ENCODE measurements at places on chromosomes 11 and 22. TPM values are rescaled to one million over a fixed set of nuclear protein-coding genes. Genes with fewer than 3 reads are reported as not detected.

The SLC22A9 gene
- total RNA-seq, result not detected

The OR52H1 gene
- total RNA-seq, result not detected

- H3K36me3 ChIP-seq, result no peaks in the 10 kb centered on the region
- H3K4me1 ChIP-seq, result peaks cover 19% of the 10 kb centered on the region
- DNase-seq, result no peak
- H3K27ac ChIP-seq, result no peak overlapping the region
Measured at GRCh38 chr11:128759597-128759996, 65.7 kb downstream of the FLI1 start.

DNA sequence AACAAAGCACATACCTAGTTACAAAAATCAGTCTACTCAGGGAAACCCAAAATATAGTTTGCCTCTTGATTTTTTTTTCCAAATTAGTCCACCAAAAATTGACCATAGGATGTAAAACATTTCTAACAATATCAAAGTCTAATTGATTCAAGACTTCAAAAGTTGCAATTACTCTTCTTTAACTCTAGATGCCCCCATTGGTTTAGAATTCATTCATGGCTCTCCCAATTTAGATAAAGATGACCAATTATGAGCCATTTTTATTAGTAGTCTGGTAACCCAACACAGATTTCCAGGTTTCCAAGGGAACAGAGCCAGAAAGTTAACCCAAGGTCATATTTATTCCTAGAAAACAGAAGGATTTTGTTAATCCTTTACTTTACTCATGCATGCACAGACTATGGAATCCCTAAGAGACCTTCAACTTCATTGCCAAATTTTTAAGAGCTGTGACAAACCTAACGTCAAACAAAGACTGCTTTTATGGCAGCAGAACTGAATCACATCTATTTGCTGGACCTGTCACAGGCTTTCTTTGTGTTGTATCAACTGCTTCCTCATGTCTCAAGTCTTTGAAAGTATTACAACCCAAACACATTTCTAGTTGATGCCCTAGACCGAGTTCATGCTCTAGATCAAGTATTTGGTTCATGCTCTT is 55.3 kb downstream of the C22orf42 start:
- no peaks in the 10 kb centered on the region for H3K36me3 ChIP-seq
- no peak overlapping the region for H3K27ac ChIP-seq
- peaks cover 6% of the 10 kb centered on the region for H3K4me1 ChIP-seq
- no peak overlapping the region for H3K4me3 ChIP-seq

DNA sequence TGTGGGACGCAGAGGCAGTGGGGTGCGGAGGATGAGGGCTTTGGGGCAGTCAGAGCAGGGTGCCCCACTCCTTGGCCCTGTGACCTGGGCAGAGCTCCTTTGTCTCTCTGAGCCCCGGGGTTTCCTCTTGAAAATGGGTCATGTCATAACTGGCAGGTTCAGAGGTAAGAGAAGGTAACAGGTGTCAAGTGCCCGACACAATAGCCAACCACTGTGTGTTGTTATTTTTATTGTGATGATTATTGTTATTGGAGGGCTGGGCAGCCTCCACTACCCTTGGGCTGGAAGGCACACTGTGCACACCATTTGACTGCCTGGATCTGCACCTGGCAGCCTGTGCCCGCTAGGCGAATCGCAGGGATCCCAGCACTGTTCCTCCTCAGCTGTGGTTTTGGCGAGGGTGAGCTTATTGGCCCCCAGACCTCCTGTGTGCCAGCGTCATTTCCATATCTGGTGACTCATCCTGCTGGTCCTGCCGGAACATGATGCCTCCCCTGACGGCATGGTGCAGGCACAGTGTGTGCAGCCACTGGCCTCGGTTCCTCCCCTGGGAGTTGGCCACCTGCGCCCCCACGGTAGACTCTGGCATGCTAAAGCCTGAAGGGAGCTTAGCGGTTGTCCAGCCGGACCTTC is 15.4 kb upstream of the SOX10 start:
- H3K27me3 ChIP-seq, result no peaks in the 10 kb centered on the region
- no peak for DNase-seq
- H3K4me3 ChIP-seq, result no peak overlapping the region
- peaks cover 62% of the 10 kb centered on the region for H3K4me1 ChIP-seq
- H3K36me3 ChIP-seq, result no peaks in the 10 kb centered on the region
- peak overlapping the region; percentile 43 for H3K27ac ChIP-seq

GRCh38 chr11:65917434-65918210 is 1.2 kb downstream of the C11orf68 start:
- no peaks in the 10 kb centered on the region for H3K27me3 ChIP-seq
- peaks cover 29% of the 10 kb centered on the region for H3K4me1 ChIP-seq
- no peak for DNase-seq
- H3K27ac ChIP-seq, result no peak overlapping the region
- H3K36me3 ChIP-seq, result peaks cover under 1% of the 10 kb centered on the region

GRCh38 chr11:29171360-29171950 is 845.4 kb downstream of the KCNA4 start:
- no peaks in the 10 kb centered on the region for H3K27me3 ChIP-seq
- no peak for DNase-seq
- H3K4me3 ChIP-seq, result no peak overlapping the region
- H3K4me1 ChIP-seq, result peaks cover 11% of the 10 kb centered on the region
- H3K27ac ChIP-seq, result no peak overlapping the region
- no peaks in the 10 kb centered on the region for H3K36me3 ChIP-seq

GRCh38 chr11:128610721-128611617 is 23.6 kb upstream of the ETS1 start:
- H3K4me3 ChIP-seq, result no peak overlapping the region
- H3K36me3 ChIP-seq, result no peaks in the 10 kb centered on the region
- H3K27me3 ChIP-seq, result peaks cover 24% of the 10 kb centered on the region
- no peak overlapping the region for H3K27ac ChIP-seq
- DNase-seq, result no peak

DNA sequence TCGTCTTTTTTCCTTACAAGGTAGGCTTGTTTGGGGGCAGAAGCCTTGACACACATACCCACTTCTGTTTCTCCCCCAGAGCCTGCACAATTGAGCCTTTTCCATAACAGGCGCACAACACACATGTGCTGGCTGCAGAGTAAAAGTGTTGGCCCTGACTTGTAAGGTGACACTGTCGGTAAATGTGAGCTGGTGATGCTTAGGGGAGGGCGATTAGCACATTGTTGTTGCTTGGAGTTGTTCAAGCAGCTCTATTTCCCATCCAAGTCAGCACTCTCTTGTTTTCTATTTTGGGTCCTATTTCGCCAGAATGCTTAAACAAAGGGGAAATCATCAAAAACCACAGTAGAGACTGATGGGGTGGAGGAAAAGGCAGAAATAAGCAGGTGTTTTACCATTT is 51.9 kb upstream of the PTPRJ start:
- H3K36me3 ChIP-seq, result no peaks in the 10 kb centered on the region
- peak overlapping the region; percentile 36 for H3K27ac ChIP-seq
- peaks cover 4% of the 10 kb centered on the region for H3K4me1 ChIP-seq
- H3K4me3 ChIP-seq, result no peak overlapping the region

DNA sequence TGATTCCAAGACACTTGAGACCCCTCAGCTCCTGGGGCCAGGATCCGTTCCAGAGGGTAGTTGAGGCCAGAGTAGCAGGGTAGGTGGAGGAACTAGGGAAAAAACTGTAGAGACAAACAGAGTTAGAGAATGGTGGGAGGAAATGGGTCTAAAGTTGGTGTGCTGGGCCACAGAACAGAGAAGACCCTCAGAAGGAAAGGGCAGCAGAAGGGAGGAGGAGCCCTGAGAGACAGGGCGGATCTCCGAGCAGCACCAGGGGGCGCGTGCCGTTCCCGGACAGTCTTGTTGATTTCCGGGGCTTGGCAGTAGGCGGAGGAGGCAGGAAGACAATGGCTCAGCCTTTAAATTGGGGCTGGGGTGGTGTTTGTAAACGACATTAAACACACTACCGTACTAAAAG is 2.4 kb upstream of the CECR2 start:
- peak; percentile 65 for DNase-seq
- H3K4me3 ChIP-seq, result peak overlapping the region; percentile 85
- no peak overlapping the region for H3K27ac ChIP-seq
- no peaks in the 10 kb centered on the region for H3K27me3 ChIP-seq
- H3K36me3 ChIP-seq, result no peaks in the 10 kb centered on the region
